ENCODE measurements at places on chromosomes 1 and 21.
A peak's percentile ranks its signal among the peaks of the same experiment; 100 is the strongest.

GRCh38 chr1:32273391-32274208 lies 18.3 kb upstream of the HDAC1 start:
- peak; percentile 52 for DNase-seq

GRCh38 chr1:245404952-245405351 lies 250.2 kb downstream of the KIF26B start:
- DNase-seq, result no peak

DNA sequence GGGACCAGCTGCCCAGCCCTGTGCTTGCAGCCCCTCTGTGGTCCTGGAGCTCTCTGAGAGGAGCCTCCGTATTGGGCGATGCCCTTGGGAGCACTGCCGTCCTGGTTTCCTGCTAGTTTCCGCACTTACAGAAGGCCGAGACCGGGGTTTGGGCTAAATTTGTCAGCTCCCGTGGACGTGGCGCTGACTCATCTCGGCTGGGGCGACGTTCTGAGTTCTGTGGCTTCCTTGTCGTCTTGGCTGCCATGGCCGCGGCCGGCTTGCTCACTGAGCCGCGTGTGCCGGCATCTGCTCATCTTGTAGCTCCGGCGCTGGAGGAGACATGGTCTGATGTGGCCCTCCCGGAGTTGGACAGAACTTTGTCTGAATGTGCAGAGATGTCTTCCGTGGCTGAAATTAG lies 64.9 kb downstream of the PCNT start:
- no peak for DNase-seq

- peak; percentile 34 for DNase-seq
Observed at GRCh38 chr1:119549719-119550132, 42.7 kb downstream of the HSD3B1 start.

DNA sequence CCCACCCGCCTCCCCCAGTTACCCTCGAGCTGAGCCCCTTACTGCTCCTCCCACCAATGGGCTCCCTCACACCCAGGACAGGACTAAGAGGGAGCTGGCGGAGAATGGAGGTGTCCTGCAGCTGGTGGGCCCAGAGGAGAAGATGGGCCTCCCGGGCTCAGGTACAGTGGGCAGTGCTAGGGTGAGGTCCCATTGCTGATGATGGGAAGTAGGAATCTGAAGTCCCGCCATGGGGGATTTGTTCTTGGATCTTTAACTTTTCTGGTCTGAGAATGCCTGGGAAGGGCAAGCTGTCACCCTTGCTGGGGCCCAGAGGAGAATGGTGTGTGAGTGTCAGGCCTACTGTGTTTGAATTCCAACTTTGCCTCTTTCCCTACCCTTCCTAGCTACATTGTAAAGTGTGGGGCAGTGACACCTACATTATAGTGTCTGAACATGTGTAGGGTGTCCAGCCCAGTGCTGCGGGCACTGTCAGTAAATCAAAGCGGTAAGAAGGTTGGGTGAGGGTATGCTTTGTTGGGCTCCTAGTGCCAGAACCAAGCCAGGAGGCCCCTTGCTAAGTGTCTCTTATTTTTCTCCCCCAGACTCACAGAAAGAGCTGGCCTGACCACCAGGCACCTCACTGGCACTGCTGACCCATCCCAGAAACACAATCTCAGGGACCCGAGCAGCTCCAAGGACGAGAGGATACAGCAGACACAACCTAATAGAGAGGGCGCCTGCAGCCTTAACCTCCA lies 44.7 kb downstream of the YARS1 start:
- DNase-seq, result no peak

GRCh38 chr1:41955461-41956159 lies 36.9 kb upstream of the HIVEP3 start:
- peak; percentile 17 for DNase-seq

DNA sequence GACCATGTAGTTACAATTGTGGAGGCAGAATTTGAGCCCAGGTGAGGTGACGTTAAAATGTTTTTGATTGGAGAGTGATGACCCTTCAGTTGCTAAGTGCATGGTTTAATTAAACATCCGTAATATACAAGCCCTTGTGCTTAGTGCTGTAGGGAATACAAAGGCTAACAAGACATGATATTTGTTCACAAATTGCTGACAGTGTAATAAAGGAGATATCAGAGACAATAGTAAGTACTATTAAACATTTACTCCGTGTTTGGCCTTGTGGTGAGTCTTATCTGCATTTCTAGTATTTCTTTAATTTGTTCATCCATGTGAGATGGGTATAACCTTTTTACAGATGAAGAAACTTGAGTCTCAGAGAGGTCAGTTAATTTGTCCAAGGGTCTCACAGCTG lies 37.9 kb downstream of the RLF start:
- no peak for DNase-seq

DNA sequence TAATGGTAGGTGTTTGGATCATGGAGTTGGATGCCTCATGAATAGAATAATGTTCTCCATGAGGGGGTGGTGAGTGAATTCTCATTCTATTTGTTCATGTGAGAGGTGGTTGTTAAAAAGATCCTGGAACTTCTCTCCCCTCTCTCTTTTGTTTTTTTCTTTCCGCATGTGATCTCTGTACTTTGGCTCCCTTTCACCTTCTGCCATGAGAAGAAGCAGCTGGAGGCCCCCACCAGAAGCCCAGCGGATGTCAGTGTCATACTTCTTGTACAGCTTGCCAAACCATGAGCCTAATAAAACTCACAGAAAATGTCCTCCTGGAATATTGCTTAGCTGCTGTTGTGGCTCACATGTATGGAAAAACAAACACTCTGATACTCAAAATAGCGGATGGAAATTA lies 1212.3 kb upstream of the NCAM2 start:
- no peak for DNase-seq

- DNase-seq, result no peak
Observed at GRCh38 chr1:210830034-210831028, 303.6 kb downstream of the KCNH1 start.

GRCh38 chr1:152374451-152374850 lies 14.6 kb upstream of the FLG2 start:
- DNase-seq, result no peak

All from mucosa of gallbladder (tissue), 1 donor.